ENCODE measurements at places on chromosomes 6 and 20.

DNA sequence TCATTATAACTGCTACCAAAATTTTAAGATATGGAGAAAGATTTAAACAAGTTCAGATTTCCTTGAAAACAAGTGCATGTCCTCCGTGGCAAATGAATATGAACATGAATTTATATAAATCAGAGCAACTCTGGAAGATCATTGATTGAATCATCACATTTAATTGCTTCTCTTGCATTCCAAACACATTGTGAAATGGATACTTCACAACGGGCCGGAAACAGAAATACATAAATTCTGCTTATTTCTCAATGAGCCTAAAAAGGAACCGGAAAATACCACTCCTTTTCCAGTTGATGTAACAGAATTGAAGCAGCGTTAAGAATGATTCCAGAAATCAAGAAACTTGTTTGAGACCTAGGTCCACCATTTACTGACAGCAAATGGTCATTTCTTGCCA is 134.6 kb upstream of the BTN3A2 start:
- no peak for DNase-seq

DNA sequence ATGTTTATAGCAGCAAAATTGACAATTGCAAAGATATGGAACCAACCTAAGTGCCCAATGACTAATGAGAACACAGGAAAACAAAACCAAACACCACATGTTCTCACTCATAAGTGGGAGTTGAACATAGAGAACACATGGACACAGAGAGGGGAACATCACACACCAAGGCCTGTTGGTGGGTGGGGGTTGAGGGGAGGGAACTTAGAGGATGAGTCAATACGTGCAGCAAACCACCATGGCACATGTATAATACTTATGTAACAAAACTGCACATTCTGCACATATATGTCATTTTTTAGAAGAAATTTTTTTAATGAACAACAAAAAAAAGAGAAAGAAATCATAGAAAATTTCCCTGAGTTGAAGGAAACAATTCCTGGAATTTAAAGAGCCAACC is 3.9 kb downstream of the EPM2A start:
- DNase-seq = no peak

- no peak for DNase-seq
These were observed 354.2 kb downstream of the NRN1 start for GRCh38 chr6:5652406-5653137.

GRCh38 chr20:5141615-5142014 is 14.8 kb downstream of the CDS2 start:
- no peak for DNase-seq

DNA sequence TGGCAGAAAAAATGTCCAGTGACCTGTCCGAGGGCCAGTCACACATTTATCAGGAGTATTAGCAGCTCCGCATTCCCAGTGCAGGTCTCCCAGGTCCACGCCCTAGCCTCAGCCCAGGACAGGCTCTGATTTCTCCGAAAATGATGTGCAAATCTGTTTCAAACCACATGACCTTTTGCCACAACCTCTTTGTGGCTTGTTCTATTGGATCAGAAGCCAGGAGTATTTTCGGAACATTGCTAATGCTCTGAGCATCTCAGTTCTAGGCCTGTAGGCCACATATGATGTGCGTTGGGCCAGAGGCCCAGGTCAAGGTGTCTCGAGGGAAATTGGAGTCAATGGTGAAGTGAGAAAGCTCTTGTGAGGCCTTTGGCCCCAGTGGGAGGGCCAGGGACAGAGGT is 40.4 kb downstream of the SNX5 start:
- DNase-seq = no peak

DNA sequence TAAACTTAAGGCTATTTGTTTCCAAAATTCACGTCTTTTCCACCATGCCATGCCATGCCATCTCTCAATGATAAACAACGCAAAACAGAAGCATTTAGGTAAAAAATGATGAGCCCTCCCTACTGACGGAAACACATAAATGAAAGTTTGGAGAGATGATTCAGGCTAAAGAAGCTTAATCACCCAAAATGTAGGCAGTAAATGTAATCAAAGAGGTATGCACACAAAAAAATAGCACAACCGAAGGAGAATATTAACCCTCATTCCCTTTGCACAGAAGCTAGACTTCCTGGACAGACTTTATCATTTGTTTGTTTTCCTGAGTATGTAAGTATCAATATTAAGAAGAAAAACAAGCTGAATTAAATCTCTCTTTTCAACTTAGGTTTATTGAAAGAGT is 28.8 kb downstream of the DCDC2 start:
- no peak for DNase-seq

DNA sequence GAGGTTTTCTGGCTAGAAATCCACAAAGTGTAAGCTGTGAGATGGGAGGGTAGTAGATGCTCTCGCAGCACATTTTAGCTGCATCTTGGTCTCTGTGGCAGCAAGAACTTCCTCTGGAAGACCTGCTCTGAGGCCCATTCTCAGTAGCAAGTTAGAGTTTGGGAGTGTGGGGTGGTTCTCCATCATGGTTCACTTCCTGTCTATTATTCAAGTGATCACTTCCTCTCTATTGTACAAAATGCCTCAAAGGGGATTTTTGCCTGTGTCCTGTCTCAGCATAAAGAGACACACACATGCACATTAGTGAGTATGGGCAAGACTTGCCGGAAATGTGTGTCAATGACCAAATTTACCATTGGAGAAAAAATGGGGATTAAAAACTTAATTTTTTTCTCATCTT is 42.5 kb downstream of the LYRM2 start:
- no peak for DNase-seq

GRCh38 chr6:56684342-56685101 is 41.8 kb upstream of the DST start:
- no peak for DNase-seq

- DNase-seq = no peak
These were observed 29.2 kb upstream of the SMOC2 start for GRCh38 chr6:168411793-168412192.

- DNase-seq = no peak
These were observed 368.6 kb downstream of the BTBD9 start for GRCh38 chr6:38271081-38271480.

DNA sequence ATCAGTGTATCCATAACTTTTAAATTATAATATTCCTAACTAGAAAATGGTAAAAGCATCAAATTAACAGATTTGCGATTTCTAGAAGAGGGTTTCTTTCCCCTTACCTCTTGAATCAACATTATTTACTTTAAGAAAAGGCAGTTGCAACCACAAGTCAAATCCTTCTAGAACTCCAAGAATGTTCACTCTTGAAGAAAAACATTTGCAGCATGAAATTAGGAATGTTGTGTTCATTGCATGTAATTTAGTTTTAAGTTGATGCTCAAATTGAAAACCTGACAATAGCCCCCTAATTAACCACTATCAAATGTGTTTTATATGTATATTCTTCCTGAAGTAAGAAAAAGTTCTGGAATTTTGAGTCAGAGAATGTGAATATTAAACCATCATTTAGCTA is 2.3 kb upstream of the REV3L start:
- no peak for DNase-seq

DNA sequence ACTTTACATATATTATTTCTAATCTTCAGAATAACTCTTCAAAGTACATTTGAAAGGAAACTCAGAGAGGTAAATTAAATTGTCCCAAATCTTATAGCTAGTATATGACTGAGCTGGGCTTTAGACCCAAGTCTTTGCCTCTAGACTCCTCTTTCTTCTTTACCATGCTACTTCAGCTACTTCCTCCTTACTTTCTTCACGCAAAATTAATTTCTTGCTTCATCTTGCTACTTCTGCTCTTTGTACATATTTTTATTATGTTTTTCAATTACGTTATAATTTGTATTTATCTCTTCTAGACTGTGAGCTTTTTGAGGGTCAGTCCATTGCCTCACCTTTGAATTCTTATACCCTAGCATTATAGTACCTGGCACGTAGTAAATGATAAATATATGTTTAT is 5.3 kb downstream of the TMEM170B start:
- no peak for DNase-seq

DNA sequence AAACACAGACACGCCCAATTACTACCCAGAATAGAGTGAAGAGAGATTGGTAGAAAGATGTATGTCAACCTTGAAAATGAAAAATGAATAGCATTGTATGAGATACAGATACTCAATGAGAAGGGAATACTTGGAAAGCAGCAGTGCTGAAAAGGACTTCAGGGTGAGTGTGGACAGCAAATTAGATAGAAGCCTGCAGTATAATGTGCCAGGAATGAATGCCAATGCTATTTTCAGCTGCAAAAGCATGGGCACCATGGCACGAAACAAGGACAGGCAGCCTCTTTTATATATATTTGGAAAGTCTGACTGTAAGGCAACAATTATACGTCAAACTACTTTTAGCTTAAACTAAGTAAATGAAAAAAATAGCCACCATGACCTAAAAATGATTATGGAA is 118.2 kb downstream of the PTCHD4 start:
- no peak for DNase-seq

GRCh38 chr6:157768304-157768703 is 54.7 kb upstream of the SNX9 start:
- DNase-seq = no peak

GRCh38 chr6:113856625-113857555 is at the start of gene MARCKS:
Gene MARCKS (plus strand): TSS chr6:113857345. CDS start chr6:113857746, 401 bp downstream.
- no peak for DNase-seq

DNA sequence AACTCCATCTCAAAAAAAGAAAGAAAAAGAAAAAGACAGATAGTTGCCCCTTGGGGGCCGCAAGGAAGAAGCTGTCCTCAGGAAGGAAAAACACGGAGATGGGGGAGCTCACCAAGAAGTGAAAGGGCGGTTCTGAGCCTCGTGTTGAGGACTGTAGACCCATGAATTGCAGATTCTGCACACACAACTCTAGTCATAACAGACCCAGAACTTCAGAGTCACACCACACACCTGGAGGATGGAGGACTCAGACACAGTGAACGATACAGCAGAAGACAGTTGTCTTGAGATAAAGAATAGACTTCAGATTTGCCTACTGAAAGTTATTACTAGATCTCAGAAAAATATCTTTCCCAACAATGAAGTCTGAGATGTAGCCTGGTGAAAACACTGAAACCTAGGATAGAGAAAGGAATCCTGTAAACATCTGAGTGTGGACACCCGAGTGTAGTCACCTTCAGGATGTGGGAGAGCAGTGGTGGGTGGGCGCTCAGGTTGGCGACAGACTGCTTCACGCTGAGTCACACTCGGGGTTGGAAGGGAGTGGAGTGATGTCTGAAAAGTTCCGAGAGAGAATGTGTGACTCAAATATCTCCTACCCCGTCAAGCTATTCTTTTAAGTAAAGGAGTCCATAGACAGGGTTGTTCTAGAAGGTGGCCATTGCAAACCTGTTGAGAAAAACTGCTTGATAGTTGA is 88.1 kb downstream of the MAP3K4 start:
- peak; percentile 37 for DNase-seq

DNA sequence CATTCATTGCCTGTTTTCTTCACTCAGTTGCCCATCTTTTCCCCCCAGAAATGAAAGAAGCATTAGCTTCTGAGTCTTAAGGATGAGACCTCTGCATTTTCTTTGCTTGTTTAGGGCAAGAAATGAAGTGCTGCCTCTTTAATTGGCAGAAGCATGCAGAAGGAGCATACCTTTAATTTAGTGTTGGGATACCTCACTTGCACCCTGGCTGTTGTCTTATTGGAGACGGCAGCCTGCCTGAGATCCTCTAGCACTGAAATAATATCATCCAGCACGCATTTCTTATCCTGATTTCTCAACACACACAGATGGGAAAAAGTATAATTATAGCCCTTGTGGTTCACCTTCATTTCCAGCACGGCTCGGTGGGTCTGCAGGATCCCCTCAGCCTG is 43.1 kb downstream of the PTCHD4 start:
- no peak for DNase-seq

GRCh38 chr6:158697811-158698210 is 48.0 kb downstream of the SYTL3 start:
- DNase-seq = no peak

- no peak for DNase-seq
These were observed 153.7 kb downstream of the TMEM242 start for GRCh38 chr6:157169656-157170055.

- no peak for DNase-seq
These were observed 57.7 kb upstream of the FERMT1 start for GRCh38 chr20:6180531-6180930.

DNA sequence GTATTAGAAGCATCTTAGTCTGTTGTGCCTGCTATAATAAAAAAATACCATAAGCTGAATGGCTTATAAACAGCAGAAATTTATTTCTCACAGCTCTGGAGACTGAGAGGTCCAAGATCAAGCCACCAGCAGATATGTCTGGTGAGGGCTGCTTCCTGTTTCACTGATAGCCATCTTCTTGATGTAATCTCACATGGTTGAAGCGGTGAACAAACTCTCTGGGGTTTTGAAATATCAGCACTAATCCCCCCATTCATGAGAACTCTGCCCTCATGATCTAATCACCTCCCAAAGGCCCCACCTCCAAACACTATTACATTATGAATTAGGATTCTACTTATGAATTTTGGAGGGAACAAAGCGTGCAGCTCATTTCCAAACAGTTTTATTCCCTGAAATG is 11.6 kb upstream of the CLVS2 start:
- DNase-seq = no peak

Measured in activated CD4-positive, alpha-beta T cell treated with anti-CD3 and anti-CD28 coated beads for 24 hours (primary cell).